ENCODE measurements at places on chromosomes 1 and 21. TPM values are rescaled to one million over a fixed set of nuclear protein-coding genes. Genes with fewer than 3 reads are reported as not detected.

FCRLB gene
- total RNA-seq: 1.6 TPM

RNU1-2 gene
- total RNA-seq: not detected

ATF3 gene
- 20.8 TPM for total RNA-seq

CRABP2 gene
- total RNA-seq: 8.2 TPM

NEGR1 gene
- total RNA-seq: not detected

AIRE gene
- total RNA-seq: not detected

SLC22A15 gene
- total RNA-seq: 0.91 TPM

KRTAP21-1 gene
- total RNA-seq: not detected

KRTAP11-1 gene
- 0.09 TPM for total RNA-seq

G0S2 gene
- 3.5 TPM for total RNA-seq

OBSCN gene
- 3.8 TPM for total RNA-seq

LCE1E gene
- not detected for total RNA-seq

TENT5C gene
- total RNA-seq: 0.14 TPM

PDE9A gene
- total RNA-seq: 1.0 TPM

S100A9 gene
- 0.51 TPM for total RNA-seq

LAX1 gene
- not detected for total RNA-seq

CFAP107 gene
- total RNA-seq: not detected
